ENCODE measurements at places on chromosomes 11 and 22.
A peak's percentile ranks its signal among the peaks of the same experiment; 100 is the strongest.

GRCh38 chr11:786235-787083 lies 3.4 kb downstream of the CEND1 start:
- DNase-seq, result no peak

DNA sequence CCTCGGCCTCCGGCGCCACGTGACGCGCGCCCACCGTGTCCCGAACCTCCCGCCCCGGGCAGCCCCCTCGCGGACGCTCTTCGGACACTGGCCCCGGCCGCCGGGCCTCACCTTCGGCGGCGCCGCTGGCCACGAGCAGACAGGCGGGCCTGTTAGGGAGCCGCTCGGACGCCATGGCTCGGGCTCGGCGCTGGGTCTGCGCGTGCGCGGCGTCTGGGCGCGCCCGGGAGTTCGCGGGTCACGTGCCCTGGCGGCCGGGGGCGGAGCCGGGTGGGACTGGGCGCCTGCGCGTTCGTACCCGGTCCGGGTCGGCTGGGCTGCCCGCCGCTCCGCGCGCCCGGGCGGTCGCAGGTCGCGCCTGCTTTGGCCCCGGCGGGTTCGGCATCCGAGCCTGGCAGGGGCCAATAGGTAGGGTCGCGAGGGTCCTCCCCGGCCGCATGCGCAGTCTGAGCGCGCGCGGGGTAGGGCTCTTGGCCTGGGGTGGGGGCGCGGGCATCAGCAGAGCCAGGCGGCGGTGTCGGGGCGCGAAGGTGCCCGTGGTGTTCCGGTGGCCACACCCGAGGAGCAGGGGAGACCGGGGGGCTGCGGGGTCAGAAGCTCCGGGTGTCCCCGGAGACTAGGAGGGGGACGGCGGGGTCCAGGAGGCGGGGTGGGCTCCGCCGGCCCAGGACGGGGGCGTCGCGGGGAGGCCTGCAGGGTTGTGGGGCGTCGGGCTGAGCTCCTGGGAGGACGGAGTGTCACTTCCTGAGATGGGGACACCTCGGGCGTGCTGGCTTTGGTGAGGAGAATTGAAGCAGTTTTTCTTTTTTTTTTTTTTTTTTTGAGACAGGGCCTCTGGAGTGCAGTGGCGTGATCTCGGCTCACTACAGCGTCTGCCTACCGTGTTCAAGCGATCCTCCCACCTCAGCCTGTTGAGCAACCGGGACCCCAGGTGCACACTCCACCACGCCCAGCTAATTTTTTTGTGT lies at the start of gene GATD1:
GATD1 (minus strand) TSS at position 200 of the 968 bp plus-strand sequence; CDS start at position 175, 25 bp downstream.
- DNase-seq, result peak; percentile 73

GRCh38 chr11:2763984-2764383 lies 64.2 kb upstream of the KCNQ1OT1 start:
- no peak for DNase-seq

GRCh38 chr11:60485987-60486386 lies 6.6 kb upstream of the MS4A12 start:
- DNase-seq, result no peak

DNA sequence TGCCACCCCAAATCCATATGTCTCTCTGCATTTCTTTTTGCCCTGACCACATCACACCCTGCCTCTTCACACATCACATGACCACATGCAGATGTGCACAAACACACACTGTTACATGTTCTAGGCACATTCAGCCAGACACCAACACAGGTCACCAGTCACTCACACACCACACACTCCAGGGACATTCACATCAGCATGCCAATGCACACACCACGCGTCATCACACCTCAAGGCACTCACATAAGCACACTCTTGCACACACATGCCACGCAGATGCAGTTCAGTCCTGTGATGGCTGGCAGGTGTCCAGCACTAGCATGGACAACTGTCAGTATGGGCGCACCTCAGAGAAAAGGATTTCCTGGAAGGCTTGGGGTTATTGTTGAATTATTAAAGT lies 77.0 kb upstream of the MYOD1 start:
- DNase-seq, result no peak

DNA sequence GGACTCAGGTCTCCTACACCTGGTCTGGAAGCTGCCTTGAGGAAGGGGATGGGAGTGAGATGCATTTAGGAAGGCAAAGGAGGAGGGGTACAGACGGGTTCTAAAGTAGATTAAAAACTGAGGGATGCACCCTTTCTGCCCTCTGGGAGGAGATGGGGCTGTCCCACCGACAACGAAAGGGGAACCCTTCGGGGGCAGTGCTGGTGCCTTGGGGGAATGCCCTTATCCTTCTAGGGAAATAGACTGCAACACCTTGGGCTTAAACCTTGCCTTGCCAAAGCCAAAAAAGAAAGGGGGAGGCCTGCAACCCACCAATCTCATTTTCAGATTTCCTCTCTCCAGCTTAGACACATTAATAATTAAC lies 89.8 kb downstream of the PLEKHA7 start:
- DNase-seq, result no peak

DNA sequence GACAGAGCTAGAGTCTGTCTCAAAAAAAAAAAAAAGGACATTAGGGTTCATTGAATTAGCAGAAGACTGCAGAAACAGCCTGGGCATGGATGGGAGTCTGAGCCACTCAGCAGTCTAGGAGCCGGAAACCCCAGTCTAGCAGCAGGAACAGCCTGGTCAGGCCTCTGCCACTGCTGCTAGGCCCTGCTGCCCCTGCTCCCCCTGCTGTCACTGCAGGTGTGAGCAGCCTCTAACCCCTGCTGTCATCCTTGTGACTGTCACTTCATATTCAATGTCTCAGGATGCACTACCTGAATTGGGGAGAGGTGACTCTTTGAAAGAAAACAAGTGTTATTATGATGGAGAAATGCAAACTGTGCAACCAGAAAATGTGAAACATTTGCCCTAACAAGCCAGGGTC lies 7.0 kb upstream of the DDX17 start:
- no peak for DNase-seq
